ENCODE measurements at places on chromosomes 16 and 17.

GRCh38 chr17:48052956-48053757, 5.0 kb downstream of the NFE2L1 start:
- no peak for DNase-seq

- peak; percentile 48 for DNase-seq
These were observed 6.0 kb downstream of the HSDL1 start for GRCh38 chr16:84138824-84139627.

GRCh38 chr16:12752159-12752558, 51.5 kb downstream of the CPPED1 start:
- no peak for DNase-seq

DNA sequence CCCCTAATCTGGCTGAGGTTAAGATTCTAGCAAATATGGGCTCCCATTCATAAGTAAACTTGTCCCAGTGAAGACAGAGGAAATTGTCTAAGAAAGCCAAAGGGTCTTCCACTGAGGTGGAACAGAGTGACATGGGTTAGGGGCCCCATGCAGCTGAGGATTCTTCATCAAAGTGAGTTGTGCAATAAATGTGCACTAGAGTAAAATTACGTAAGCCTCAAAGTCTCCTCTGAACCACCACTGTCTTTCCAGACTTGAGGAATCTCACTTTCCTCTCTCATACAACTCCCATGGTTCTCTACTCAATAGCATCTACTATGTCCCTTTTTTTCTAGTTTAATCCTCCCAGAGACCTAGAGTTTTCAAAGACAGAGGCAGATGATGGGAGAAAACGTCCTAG, 132.4 kb downstream of the CA10 start:
- DNase-seq = no peak

DNA sequence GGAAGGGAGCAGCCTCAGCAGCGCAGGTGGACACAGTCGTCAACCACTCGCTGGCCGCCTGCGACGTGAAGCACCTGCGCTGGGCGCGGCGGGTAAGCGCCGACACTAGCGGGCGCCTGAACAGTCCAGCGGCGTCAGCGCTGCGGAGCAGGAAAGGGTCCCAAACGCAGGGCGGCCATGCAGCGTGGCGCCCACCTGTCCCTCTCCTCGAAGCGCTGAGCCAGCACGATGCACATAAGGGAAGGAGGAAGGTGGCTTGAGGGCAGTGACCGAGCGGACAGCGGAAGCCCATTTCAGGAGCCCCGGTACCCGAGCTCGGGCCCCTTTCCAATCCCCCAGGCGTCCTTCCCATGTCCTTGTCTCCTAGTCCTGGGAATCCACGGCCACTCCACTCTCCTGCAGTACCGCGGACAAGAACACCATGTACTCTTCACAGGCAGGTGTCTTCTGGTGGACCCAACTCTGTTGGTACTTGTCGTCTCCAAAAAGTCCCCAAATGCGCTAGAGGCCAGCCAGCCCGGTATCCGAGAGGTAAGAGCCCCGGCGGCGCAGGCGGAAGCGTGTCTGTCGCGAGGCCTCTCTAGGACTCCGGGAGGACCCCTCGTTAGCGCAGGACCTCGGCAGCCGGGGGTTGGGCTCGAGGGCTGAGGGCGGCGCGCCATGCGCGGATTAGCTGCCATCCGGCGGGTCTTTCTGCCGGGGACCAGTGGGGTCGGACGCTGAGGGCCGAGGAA, 14.4 kb downstream of the ZNF232 start:
- DNase-seq = no peak

GRCh38 chr17:80145076-80146075, 1.6 kb downstream of the EIF4A3 start:
- no peak for DNase-seq

- no peak for DNase-seq
These were observed 5.2 kb upstream of the ATP6V0A1 start for GRCh38 chr17:42453439-42453838.

DNA sequence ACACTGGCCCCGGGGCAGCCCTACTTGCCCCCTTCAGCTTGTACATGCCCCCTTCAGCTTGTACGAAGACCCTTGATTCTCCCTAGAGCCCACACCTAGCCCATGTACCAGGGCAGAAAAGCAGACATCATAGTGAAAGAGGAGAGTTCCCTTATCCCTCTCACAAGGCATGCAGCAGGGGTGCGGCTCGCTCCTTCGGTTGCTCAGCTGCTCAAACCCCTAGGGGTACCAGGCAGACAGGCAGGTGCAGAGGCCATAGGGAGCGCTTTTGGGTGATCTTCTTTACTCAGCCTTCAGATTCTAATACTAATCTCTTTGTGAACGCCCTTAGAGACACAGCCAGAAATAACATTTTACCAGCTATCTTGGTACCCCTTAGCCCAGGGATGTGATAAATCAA, 286.3 kb downstream of the NPIPA8 start:
- DNase-seq = no peak

DNA sequence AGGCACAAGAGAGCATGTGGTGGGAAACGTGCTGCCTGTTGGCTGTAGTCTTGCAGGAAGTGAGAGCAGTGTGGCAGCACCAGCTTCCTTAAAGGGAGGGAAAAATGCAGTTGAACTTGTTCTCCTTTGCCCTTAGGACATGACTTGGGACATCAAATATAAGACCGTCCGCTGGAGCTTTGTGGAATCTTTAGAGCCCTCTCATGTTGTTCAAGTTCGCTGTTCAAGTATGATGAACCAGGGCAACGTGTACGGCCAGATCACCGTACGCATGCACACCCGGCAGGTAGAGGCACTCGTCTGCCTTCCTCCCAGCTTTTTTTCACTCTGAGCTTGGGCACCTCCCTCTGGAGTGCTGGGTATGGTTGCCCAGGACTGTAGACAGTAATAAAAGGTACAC, 23.3 kb downstream of the GPR179 start:
- no peak for DNase-seq

DNA sequence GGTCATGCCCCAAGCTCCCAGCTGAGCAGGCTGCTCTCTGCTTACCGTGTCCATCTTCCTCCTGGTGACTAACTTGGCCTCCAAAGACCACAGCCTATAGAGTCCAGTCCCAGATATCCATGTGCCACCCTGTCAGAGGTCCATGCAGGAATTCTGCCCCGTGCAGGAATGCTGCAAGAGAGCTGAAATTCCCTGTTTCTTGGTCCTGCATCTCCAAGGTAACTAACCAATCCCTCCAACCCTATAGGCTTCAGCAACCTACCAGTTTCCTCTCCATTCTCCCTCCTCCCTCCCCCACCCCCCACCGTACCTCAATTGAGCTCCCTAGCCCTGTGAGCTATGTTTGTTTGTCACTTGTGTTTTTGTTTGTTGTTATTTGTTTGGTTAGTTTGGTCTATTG, 9.6 kb upstream of the MKS1 start:
- no peak for DNase-seq

DNA sequence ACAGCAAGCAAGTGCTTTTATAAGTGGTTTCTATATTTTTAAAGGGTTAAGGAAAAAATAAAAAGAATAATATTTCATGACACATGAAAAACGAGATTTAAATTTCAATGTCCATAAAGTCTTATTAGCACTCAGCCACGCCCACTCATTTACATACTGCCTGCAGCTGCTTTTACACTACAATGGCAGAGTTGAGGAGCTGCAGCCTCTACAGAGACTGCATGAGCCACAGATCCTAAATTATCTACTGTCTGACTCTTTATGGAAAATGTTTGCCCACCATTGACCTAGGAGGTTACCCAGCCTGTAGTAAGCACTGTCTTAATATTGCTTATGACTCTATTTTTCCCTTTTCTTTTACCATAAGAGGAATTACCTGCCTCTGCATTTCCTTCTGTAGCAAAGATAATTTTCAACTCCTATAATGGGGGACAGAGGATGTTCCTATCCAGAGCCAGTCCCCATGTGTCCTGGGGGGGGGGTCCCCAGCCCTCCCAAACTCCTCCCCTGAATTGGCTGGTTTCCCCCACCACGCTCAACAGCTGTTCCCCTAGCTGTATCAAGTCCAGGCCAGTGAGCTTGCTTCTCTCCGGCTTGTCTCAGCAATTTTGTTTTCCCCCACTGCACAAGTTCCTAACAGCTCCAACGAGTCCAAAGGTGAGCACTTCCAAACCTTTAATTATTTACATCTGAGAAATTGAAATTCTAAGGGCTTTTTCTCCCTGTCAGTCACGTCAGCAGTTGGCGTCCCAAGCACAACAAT, 139.4 kb upstream of the ERCC4 start:
- DNase-seq = no peak

DNA sequence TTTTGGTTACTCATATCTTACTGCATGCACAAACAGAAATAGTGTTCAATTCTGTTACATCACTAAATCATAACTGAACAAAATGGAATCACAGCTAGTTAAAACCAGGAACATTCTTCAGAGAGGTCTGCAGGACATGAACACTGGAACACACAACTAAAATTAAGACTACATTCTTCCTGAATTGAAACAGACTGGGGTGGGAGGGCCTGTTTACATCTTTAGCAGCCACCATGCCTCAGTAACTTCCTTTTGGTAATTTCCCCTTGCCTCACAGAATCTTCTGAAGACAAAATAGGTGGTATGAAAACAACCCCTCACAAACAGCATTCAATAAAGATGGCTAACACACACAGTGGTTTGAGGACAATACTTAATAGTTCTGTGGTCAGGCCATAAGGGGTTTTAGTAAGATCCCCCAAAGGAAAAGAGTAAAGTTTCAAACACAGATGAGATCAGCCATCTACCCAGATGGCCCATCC, 6.5 kb downstream of the MARF1 start:
- DNase-seq = no peak

DNA sequence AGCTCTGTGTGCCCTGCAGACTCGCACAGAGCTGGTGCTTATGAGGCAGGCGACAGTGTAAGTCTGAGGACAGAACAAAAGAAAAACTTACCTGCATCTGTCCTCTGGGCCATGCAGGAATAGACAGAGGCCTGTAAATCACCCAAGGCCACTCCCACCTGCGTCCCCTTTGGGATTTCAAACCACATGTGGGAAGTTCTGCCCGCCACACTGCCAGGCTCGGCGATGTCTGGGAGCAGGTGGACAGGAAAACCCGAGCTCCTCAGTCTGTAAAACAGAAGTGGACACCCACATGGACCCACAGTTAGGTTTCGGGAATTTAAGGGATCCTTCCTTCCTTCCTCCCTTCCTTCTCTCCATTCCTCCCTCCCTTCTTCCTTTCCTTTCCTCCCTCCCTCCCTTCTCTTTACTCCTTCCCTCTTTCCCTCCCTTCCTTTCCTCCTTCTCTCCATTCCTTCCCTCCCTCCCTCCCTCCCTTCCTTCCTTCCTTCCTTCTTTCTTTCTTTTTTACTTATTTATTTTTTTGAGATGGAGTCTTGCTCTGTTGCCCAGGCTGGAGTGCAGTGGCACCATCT, 12.0 kb upstream of the TRPV1 start:
- DNase-seq = no peak

DNA sequence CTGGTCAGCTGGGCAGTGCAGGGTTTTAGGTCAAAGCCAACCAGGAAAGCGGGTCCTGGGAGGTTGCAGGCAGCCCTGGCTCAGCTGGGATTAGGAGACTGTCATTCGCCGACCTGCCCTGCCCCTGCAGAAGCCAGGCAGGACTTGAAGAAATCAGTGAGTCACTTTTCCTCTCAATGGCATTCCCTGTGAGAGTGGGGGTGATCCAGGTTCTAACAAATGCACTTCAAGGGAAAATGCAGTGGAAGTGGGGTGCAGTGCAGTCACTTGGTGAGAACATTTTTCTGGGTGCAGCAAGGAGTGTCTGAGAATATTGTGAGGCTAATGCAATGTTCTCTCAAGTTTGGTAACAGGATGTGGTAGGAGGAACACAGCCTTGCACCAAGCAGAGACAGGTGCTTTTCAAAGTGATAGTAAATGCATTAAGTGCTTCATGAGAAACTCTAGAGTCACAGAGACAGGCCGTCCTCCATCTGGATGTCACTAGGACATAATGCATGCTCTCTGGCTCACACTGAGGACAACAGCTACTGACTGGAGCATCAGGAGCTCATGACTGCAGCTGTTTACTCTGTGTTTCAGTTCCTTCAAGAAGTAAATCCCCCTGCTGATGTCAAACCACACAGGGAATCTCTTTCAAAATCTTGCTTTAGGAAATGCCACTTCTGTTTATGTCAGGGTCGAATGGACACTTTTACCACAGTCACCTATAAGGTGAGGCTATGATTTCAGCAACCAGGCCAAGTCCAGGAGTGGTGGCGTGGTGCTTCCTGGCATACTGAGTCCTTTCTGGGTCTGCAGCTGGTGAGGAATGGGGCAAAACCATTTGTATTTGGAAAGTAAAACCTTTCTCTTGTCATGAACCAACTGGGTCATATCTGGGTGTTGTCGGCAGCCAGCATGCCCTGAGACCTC, 16.7 kb downstream of the CDK5R1 start:
- DNase-seq = no peak

- peak; percentile 90 for DNase-seq
These were observed 4.0 kb upstream of the ZC3H18 start for GRCh38 chr16:88566158-88566557.
